NCI-H1048 (cell line): ENCODE measurements at places on chromosomes 16 and 17.

DNA sequence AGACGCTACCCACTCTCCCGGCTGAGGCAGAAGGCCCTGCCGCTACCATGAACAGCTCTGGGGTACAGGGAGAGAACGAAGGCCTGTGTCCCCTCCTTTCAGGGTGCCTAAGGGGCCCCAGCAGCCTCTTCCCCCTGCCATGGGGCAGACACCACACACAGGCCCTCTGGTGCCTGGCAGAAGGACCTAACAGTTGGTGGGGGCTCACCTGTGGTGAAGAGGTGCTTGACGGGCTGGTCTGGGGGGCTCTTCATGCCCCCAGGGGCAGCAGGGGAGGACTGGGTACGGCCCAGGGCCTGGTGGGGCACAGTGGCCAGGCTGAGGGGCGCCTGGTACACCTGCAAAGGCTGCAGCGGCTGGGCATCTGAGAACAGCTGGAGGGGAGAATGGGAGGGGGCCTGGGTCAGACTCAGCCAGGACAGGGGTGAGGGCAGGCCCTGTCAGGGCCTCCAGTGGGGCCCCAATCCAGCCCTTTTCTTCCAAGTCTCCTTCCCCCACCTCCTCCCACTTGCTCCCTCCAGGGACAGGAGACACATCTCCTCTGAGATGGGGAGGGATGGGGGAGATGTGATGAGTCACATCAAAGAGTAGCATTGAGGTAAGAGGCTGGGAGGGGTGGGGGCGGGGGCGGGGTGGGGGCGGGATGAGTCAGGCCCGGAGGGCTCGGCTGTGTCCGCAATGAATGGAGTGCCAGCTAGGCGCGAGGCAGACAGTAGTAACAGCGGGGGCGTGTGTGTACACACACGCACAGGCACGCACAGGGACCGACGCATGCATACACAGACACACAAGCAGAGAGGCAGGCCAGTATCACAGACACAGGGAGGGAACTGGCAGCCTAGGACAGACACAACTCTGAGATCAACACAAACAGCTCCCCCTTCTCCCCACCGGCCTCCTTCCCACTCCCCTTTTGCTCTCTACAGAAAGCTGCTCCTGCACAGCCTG lies 16.1 kb downstream of the G6PC3 start:
- no peak for DNase-seq

DNA sequence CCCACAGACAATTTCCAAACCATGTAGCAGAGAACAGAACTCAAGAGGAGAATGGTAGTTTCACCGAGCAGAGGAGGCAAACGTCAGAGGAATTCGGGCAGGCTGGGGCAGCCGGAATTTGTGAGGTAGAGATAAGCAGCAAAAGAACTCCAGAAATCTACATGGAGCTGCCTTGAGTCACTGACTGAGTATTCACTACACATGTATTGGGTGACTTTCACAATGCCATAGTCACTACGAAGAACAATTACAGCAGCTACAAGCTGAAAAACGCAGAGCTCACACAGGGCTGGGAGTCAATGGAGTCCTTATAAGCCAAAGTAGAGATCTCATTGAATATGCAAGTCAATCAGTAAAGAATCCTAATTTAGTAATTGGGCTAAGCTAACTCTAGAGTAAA lies 13.4 kb downstream of the CMC2 start:
- DNase-seq = no peak

DNA sequence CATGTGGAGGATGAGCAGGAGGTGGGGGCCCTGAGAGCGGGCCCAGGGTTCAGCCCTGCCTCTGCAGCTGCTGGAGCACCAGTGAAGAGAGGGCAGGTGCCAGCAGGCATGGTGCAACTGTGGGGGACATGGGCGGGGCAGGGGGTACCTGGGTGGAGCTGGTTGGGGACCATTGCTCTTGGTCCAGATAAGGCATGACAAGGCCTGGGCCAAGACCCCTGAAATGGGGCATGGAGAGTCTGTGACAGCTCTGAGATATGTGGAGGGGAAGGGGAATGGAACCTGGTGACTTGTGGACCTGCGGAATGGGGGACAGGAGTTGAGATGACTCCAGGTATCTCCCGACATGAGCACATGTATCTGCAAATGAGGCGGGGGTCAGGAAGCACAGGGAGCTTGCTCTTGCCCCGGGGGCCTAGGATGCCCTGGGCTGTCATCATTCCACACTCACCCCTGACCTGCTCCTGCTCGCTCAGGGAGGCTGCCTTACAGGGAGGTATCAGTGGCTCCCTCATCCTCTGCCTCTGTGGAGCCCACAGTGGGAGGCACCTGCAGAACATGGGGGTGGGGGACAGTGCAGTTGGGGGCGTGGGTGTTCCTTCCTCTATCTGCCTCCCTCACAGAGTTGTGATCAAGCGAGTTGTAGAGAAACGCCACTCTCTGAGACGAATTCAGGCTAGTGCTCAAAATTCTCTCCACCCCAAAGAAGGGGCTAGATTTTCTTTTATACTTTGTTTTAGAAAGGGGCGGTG lies 40.2 kb downstream of the TMEM235 start:
- no peak for DNase-seq

- no peak for DNase-seq
Measured at GRCh38 chr17:71980171-71980570, 140.6 kb upstream of the SOX9 start.

- DNase-seq = no peak
Measured at GRCh38 chr16:1175566-1176279, 22.8 kb downstream of the CACNA1H start.

DNA sequence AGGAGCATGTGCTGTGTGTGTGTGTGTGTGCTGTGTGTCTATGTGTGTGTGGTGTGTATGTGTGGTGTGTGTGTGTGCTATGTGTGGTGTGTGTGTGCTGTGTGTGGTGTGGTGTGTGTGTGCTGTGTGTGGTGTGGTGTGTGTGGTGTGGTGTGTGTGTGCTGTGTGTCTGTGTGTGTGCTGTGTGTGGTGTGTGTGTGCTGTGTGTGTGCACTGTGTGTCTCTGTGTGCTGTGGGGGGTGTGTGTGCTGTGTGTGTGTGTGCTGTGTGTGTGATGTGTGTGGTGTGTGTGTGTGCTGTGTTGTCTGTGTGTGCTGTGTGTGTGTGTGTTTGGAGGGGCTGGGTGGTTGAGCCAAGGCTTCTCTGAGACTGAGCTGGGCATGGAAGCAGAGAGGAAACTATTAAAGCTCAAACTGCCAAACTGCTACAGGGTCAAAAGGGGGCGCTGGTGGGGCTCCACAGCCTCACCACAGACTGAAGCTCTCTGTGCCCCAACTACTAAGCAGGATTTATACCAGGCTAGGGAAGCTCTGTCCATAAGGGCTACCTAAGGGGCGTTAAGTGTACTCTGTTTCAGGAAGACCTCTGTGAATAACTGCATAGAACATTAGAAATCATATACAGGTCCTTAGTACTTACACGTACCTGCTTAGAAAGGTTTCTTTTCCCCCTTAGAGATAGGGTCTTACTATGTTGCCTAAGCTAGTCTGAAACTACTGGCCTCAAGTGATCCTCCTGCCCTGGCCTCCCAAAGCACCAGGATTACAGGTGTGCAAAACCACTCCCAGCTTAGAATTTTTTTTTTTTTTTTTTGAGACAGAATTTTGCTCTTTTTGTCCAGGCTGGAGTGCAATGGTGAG lies 27.8 kb upstream of the GHDC start:
- no peak for DNase-seq

GRCh38 chr17:38687286-38687685 lies 12.5 kb upstream of the EPOP start:
- DNase-seq = no peak

GRCh38 chr17:40825599-40825998 lies 3.2 kb upstream of the KRT10 start:
- DNase-seq = no peak
